ENCODE measurements at places on chromosomes 11 and 22.

- no peak for DNase-seq
These were observed 6.5 kb downstream of the PACS1 start for GRCh38 chr11:66076561-66076960.

DNA sequence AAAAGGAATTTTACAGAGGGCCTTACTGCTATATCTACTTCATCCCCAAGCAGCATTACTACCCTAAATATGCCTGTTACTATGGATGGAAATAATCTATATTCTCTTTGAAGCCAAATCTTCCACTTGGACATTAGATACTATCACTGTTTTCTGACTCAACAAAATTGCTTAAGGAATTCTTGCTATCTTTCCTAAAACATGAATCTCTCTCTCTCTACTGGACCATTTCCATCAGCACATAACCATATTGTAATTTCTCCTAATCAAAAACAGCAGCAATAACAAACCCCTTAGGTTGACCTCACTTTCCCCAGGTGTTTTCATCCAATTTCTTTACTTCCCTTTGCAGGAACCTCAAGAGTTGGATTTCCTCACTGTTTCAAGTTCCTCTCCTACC lies 67.9 kb upstream of the BLID start:
- DNase-seq = no peak

GRCh38 chr22:49026494-49027367 lies 800.9 kb downstream of the BRD1 start:
- no peak for DNase-seq

- DNase-seq = no peak
These were observed 60.4 kb downstream of the TTC28 start for GRCh38 chr22:28619236-28619635.

GRCh38 chr22:33073989-33074418 lies 15.8 kb upstream of the SYN3 start:
- no peak for DNase-seq

DNA sequence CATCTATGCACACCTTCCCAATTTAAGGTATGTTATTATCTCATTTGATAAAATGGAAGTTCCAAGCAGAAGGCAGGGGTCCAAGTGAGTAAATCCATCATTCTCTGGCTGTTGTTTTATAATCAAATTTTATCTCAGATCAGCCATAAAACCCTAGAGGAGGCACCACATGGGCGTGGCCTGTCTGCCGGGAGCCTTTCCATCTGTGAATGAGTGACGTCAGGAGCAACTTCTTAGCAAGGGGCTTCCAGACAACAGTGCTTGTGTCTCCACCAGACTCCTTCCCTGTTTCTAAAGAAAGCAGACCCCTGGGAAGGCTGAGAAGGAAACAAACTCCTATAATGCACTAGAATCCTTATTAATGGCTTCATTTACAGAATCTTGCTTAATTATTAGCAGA lies 13.5 kb downstream of the SEZ6L start:
- DNase-seq = no peak

- no peak for DNase-seq
These were observed 103.8 kb downstream of the ABTB2 start for GRCh38 chr11:34254011-34254410.

GRCh38 chr11:73194034-73194507 lies 24.0 kb upstream of the P2RY2 start:
- no peak for DNase-seq

DNA sequence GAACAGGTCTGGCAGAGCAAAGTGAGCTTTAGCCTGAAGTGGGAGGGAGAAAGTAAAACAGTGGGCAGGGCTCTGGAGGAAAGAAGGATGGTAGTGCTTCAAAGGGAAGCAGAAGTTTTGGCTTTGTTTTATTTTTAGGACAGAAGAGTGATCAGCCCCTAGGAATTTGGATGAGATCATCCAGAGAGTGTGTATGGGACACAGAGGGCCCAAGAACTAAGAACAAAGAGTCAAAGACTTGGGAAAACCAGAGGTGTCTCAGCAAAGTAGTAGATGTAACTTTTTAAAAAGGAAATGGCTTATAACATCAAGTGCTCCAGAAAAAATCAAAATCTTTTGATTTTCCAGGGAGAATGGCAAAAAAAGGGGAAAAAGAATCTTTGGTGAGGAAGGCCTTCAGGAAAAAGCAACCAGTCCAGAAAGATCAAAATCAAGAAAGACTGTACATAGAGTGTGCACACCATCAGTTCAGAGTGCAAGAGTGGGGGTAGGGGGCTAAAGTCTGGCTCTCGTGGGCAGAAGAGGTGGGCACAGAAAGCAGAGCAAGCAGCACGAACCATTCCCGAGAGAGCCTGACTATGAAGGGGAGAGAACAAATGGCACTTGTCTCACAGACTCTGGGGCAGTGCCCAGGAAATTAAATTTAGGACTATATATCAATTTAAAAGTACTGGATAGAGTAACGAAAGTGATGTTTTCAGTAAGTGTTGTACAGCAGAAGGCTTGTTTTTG lies 30.0 kb downstream of the MAPK1 start:
- peak; percentile 76 for DNase-seq
